ENCODE measurements at places on chromosomes 1 and 21. TPM values are rescaled to one million over a fixed set of nuclear protein-coding genes. Genes with fewer than 3 reads are reported as not detected.

DNA sequence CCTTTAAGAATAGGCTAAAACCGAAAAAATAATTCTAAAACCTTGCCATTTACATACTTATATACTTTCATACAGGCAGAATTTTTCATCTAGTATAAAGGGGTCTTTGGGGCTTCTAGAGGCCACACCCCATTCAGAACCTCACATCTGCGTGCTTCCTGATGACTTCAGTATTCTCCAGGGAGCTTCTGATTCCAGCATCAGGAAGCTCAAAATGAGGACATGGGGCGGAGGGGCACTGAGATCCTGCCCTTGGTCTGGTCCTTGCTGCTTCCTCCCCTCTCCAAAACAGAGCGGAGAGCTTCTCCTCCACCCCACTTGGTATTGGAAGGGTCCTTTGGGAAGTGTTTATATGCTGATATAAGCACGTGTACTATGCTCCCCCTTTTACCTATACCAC lies 13.8 kb downstream of the PAX7 start:
- DNase-seq, result no peak

DNA sequence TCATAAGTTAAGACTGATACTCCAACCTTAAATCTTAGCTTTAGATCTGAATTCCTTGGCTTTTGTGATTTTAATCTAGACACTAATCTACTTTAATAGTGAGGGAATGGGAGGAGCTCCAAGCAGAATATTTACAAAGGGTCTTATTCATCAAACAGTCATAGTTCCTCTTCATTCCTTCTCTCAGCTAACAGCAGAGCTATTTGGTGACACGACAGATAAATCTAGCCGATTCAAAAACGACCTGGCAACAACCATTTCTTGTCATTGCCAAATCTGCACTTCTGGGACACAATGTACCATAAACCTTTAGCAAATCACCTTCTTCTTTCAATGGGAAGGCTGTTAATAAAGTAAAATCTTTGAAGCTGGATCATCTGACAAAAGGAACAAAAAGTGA lies 52.8 kb upstream of the FOXD3 start:
- DNase-seq, result no peak

GRCh38 chr21:15966231-15966630 lies 236.4 kb downstream of the USP25 start:
- DNase-seq, result no peak

- no peak for DNase-seq
These were observed 2.2 kb downstream of the TENT5B start for GRCh38 chr1:27010226-27010994.

DNA sequence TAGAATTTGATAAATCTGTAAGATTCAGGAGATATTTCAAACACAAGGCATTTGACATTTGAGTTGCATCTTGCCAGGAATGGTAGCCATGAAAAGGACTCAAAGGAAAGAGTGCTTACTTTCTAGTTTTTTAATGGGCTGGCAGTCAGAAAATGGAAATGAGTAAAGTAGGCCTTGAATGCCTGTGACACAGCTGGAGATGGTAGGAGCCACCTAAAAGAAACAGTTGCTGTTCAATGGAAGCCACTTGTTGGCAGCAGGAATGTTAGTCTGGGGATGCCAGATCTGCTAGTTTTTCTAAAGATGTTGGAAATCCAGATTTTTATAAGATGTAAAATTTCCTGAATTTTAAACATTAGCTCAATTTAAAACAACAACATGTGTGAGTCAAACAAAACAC lies 43.6 kb downstream of the CACHD1 start:
- no peak for DNase-seq

- no peak for DNase-seq
These were observed 74.2 kb downstream of the SPATA46 start for GRCh38 chr1:162302306-162303003.

GRCh38 chr21:37367703-37368540 lies 1.3 kb downstream of the DYRK1A start:
- DNase-seq, result no peak

GRCh38 chr21:20013851-20014250 lies 984.4 kb upstream of the NCAM2 start:
- no peak for DNase-seq

- DNase-seq, result peak; percentile 19
These were observed 107.9 kb downstream of the FGGY start for GRCh38 chr1:59404796-59405195.

GRCh38 chr1:180501865-180502360 lies 464 bp downstream of the ACBD6 start:
- no peak for DNase-seq

DNA sequence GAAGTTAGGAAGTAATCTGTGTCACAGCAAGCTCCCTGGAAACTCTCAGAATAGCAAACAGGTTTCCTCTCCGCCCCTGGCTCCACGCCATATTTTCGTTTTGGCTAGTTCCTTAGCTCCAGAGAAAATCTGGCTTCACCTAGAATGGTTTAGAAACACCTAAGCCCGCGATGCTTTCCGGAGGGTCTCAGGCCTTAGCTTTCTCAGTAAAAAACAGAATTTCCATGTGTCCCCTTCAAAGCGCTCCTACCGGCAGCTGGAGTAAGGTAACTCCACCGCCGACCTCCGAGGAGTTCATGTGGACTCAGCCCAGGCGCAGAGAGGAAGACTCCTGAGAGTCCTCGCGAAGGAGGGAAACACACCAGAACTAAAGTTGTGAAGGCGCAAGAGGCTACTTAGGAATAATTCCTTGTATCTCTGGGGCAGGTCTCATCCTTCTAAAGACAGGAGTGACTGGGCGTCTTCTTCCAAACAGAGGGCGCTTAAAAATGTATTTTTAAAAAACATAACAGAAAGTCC lies 406 bp downstream of the KIAA0040 start:
- DNase-seq, result no peak

GRCh38 chr1:167548059-167548932 lies 5.3 kb downstream of the CREG1 start:
- no peak for DNase-seq

DNA sequence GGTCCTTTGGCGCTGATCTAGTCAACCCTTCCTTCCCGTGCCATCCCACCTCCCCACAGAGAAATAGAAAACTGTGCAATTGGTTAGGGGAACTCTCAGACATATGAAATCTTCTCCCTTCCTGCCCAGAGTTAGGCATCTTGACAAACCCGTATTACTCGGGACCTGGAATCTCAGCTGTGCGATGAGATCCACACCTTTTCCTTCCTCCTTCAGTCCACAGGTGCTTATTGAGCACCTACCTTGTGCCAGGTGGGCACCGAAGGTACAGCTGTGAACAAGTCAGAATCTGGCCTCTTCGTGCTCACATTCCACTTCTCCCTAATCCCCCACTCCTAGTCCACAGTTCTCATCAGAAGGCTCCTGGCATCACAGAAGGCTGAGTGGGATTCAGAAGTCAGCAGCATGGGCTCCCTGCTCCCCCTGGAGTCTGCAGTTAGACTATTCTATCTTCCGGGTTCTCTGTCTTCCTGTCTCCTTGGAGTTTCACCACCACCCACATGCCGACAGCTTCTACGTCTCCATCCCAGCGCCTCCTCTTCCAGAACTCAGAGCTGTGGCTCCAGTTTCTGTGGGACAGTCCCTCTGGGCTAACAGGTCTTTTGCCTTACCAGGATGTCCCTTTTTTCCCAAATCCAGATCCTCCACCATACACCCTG lies 23.0 kb downstream of the KNCN start:
- DNase-seq, result no peak

DNA sequence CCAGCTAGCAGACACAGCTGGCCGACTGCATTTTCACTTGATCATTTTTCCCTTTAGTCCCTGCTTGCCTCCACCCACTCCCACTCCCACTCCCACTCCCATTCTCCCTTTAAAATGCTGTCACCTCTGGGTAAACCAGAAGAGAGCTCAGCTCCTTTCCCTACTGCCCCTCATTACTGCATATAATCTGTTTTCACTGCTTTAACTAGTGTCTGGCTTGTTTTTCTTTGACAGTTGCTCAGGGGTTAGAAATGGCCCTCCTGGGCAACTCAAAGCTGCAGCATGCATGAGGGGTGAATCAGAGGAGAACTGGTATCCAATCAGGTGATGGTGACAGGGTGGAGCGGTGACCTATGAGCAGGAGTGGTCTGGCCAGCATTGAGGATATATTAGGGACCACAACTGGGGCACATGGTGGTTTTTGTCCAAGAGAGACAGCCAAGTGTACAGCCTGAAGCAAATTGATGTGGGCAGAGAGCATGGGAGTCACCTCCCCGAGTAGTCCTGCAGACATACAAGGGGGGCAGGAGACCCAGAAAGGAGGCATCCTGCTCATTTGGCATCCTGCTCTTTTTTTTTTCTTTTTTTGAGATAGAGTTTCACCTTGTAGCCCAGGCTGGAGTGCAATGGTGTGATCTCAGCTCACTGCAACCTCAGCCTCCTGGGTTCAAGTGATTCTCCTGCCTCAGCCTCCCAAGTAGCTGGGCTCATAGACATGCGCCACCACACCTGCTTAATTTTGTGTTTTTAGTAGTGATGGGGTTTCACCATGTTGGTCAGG lies 42.6 kb upstream of the SRSF10 start:
- DNase-seq, result peak; percentile 84

- no peak for DNase-seq
These were observed 48.5 kb upstream of the B3GALT5 start for GRCh38 chr21:39564200-39564599.

DNA sequence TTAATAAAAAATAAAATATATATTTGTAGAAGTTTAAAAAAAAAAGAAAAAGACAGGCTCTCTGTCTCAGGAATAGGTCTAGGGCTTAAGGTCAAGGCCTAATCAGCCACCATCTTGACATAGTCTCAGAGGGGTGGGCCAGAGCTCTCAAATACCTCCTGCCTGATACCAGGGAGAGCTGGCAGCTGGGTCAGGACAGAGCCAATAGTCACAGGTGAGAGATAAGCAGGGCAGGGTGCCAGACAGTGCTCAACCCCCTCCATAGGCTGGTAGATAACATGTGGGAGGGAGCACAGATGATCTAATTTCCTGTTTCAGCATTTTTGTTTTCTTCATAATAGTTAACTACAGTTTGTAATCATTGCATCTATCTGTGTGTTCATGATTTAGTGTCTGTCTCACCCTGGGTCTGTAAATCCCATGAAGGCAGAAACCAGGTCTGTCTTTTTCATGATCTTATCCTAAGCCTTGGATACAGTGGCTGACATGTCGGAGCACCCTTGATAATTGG lies 152.0 kb upstream of the GRIK3 start:
- no peak for DNase-seq

DNA sequence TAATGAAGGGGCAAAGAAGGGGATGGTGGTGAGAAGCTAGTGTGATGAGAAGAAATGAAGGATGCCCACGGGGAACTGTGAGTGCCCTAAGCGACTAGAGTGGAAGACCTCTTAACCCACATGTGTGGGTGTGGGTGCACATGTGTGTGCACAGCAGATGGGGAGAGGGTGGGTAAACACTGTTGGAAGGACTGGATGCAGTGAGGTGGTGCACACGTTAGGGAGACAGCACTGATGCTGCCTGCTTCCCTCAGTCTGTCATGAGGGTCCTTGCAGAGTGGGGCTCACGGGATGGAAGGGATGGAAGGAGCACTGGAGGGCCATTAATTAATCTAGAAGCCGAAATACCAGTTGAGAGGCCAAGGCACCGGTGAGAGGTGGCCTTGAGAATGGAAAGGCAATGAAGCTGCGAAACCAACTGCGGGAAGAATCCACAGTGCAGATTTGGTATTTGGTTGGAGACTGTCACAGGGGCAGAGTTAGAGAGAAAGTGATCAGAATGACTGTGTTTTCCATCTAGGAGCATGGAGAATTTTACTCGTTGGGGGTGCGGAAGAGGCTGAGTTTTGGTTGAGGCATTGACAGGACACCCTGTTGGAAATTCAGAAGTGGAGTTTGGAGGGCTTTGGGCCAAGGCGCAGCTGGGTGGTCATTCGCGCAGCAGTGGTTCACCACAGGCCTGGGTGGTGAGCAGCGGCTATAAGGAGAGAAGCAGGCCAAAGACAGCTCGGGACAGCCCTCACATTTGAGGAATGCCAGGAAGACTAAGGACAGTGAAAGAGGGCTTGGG lies 15.8 kb downstream of the RCSD1 start:
- DNase-seq, result no peak

Gene DIP2A
- polyA plus RNA-seq, result 13.2 TPM

Gene TTC34
- polyA plus RNA-seq, result 0.11 TPM

Gene LRRC41
- 70.5 TPM for polyA plus RNA-seq

Gene ORC1
- polyA plus RNA-seq, result 3.1 TPM

Gene LCE2C
- polyA plus RNA-seq, result not detected

Gene TMEM79
- 2.3 TPM for polyA plus RNA-seq

Gene SLC22A15
- 6.4 TPM for polyA plus RNA-seq

Gene TRIM58
- polyA plus RNA-seq, result not detected

Gene IER5
- 16.9 TPM for polyA plus RNA-seq

Gene MAP3K6
- 9.3 TPM for polyA plus RNA-seq

Gene HPDL
- polyA plus RNA-seq, result 0.38 TPM

Gene JAM2
- 0.58 TPM for polyA plus RNA-seq

Gene CFAP74
- polyA plus RNA-seq, result not detected

Measured in BJ (cell line).